ENCODE measurements at places on chromosomes 2 and 18.
A peak's percentile ranks its signal among the peaks of the same experiment; 100 is the strongest.

DNA sequence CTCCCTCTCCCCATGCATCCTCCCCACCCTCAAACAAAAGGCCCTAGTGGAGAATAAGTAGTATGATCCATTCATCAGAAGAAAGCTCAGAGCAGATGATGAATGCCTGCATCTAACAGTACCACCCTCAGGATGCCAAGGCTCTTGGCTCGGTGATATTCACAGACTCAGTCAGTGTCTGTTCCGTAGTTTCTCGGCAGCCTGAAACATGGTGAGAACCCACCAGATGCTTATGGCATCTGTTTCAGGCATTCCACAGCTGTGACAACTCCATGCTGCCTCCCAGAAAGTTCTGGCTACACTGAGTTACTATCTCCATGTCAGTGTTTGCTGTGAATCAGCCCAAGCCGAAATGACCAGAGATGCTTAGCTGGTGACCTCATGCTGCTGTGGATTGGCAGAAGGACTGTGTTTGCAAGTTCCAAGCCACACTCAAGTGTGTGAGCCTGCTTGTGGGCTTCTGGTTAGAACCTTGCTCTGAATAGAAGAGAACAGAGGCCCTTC, 83.9 kb downstream of the WDSUB1 start:
- DNase-seq, result no peak

GRCh38 chr2:38751596-38752410, 642 bp upstream of the SRSF7 start:
- DNase-seq, result no peak

DNA sequence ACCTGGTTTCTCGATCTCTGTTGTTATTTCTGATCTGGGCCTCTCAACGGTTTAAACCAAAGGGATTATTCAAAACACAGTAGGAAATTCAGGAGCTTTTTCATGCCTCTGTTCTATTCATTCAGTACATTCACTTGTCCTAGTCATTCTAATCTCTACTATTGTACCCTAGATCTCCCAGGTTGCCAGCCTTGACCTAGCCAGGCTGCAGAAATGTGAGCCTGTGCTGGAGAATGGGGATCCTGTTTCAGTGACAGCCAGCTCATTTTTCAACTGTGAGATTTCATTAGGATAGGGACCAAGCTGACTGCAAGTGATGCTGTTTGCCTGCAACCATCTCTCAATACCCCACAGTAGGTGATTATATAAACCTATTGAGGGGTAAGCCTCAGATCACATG, 186.2 kb downstream of the CMPK2 start:
- DNase-seq, result no peak

GRCh38 chr2:105102963-105103421, 65.1 kb downstream of the MRPS9 start:
- DNase-seq, result no peak

DNA sequence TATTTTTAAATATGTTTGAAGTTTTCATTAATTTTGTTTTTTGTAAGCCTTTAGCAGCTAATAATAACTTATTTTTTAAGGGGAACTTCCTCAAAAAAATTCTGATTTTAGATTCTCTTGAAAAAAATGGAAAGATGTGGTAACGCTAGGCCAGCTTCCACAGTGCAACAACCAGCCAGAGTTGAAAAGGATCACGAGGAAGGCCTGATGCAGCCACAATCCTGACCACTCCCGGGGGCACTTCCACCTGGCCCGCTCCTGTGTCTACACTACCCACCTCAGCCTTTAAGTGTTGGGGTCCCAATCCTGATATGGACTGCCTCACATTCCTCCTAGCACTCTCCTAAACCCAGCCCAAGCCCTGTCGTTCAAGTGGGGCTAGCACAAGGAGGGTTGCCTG, 101.1 kb downstream of the TMEM17 start:
- DNase-seq, result no peak

GRCh38 chr18:7923105-7923504, 356.0 kb downstream of the PTPRM start:
- DNase-seq, result no peak

DNA sequence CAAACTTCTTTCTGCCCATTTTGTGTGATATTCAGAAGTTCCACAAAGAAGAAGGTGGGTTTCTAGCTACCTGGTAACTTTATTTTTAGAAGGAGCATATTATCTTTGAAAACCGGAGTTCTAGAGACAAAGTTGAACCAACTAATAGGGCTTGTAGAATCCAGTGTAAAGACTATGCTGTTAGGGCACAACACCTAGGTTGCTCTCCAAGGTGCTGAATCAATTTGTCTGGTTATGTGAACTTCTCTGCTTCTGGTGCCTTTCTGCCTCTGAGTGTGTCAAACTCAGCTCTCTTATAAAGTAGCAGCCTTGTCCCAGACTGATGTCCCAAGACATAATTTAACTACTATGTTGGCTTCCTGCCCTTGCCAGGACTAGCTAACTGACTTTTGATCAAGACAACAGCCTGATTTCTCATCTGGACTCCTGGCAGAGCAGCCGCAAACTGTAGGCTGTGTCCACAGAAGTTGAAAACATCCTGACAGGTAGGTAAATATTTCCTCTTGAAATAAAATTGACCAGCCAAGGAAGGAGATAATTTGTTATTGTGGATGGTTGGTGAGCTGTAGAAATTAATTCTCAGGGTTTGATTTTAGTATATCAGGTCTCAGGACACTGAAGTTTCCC, 119.4 kb downstream of the CYRIA start:
- peak; percentile 67 for DNase-seq

- no peak for DNase-seq
Measured at GRCh38 chr18:50401295-50401694, 26.4 kb downstream of the SKA1 start.

DNA sequence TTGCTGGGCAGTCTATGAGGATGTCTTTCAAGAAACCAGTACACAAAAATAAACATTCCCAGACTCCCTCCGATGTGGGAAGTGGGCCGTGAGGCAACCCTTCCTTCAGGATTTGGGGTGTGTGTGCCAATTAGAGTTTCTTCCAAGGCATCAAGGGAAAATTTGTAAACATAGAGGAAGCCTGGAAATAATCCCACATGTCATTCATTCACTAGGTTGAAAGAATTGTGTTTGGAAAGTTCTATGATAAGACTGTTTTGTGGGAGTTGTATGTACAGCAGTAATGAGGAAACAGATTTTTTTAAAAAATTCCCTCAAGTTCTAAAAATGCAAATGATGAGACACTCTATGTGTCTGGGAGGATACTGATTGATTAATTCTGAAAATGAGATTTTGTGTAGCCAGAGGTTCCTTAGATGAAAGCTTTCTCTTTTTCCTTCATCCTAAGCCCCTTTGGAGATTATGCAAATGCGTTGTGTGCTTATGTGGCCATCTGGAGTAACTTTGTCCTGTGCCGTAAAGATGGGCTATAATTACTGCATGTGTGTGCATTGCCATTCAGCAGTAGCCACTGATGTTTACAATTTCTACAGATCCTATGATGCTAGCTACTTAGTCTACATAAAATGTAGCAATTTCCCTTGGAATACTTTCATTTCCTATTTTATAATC, 107.8 kb upstream of the TPO start:
- DNase-seq, result no peak

GRCh38 chr2:60411295-60411694, 142.2 kb downstream of the BCL11A start:
- DNase-seq, result no peak

- no peak for DNase-seq
Measured at GRCh38 chr2:183868707-183869106, 729.6 kb upstream of the ZNF804A start.

DNA sequence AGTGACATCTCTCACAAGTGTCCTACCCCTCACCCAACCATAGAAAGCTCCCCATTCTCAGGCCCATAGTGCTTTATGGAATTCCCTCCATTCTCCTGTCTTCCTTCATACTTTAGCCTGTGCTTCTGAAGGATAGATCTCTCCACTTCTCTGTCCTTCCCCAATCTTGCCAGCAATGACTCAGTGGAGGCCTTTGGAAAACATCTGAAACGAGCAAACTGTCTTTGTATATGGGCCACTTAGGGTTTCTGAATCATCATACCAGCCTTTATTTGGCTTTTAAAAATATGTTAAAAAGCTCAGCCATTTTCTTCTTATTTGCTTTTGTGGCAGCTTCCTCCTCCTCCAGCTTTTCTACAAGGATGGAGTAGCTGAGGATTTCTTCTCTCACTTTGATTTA, 65.6 kb upstream of the ZNF385B start:
- DNase-seq, result no peak

GRCh38 chr2:17416884-17417391, 101.3 kb downstream of the RAD51AP2 start:
- no peak for DNase-seq

GRCh38 chr2:216006164-216006663, 7.1 kb downstream of the MREG start:
- DNase-seq, result peak; percentile 59

DNA sequence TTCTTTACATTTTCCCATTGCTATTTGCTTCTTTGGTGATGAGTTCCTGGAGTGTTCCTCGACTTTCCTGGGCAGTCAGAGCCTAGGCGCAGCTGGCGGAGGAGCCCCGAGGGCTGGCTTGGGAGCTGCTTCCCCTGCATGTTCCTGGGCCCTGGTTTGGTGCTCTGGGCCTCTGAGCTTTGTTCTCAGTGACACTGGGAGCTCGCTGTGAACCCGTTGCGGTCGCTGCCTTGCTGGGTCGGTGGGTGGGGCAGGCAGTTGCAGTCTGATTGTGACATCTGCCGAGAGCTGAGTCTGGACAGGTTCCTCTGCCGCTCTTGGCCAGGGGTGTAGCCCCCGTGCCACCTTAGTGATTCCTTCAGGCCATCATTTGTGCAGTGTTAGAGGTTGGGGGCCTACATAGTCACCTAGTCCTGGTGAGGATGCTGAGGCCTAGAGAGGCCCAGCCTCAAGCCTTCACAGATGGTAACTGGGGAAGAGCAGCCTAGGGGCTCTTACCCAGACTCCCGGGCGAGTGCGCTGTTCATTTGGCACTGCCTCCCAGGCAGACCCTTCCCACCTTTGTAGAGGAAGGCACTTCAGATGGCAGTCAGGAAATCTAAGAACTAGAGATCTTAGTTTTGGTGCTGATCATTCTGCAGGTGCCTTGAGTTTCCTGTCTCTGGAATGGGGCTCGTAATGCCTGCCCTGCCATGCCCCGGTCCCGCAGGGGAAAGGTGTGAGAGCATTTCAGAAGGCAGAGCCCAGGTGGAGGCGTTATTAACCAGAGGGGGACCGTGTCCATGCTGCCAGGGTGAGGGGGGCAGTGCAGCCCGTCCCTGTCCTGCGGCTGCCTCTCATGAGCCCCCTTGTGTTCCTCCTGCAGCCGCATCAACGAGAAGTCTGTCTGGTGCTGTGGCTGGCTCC, 8.4 kb downstream of the ASB1 start:
- no peak for DNase-seq

DNA sequence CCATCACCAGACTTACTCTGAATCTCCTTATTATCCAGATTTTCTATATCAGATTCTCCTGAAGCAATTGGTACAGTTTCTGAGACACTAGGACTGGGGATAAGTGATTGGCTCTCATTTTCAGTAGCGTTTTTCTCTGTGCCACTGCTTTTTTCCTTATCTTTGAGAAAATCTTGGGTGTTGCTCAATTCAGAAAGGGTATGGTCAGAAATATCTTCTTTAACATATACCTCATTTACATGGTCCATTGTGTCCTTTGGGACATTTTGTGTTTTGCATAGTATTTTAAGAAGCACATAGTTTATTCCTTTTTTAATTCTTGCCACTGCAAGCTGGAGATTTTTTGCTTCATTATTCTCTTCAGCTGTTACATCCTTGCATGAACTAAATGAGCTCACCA, 56.6 kb upstream of the SCN9A start:
- no peak for DNase-seq

DNA sequence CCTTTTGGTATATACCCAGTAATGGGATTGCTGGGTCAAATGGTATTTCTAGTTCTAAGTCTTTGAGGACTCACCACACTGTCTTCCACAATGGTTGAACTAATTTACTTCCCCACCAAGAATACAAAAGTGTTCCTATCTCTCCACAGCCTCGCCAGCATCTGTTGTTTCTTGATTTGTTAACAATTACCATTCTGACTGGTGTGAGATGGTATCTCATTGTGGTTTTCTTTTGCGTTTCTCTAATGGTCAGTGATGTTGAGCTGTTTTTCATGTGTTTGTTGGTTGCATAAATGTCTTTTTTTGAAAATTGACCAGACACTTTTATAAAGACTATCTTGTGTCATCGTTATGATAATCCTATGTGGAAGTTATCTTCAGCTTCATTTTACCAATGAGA, 16.0 kb upstream of the ATP8B1 start:
- peak; percentile 10 for DNase-seq

DNA sequence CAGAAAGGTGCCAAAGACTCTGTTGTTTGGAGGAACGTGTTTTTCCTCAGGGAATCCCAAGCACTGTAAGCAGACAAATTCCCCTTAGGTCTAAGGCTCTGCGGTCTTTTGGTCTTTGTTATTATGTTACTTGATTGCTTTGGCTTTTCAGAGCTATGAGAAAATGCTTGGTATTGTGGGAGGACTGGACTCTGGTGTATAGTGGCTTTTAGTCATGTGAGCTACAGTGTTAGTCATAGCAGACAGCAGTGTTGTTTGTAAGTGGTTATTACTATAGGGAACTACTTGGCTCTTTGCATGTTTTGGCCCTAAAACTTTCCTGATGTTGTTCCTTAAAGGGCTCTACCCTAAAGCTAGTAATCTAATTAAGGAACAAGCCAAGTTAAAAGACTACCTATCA, 956.2 kb upstream of the LRATD1 start:
- DNase-seq, result no peak

- DNase-seq, result no peak
Measured at GRCh38 chr18:41121116-41121826, 833.8 kb upstream of the PIK3C3 start.

GRCh38 chr18:43031169-43031568, 84.3 kb downstream of the RIT2 start:
- no peak for DNase-seq

DNA sequence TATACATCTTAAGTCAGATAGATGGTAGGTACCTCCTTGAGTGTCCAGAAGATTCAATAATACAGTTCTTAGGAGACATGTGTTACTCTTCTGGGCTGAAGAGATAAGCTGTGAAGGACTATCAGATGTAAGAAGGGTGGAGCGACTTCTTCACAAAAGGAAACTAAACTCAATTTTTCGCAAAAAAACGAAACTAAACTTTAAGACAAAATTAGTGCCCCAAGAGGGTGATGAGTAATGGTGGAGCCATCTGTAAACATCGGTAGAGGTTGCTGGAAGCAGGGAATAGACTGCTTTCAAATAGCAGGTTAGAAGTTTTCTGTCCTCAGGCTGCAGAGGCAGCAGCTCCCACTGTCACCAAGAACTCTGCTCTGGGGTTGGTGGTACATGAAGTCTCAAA, 111.6 kb upstream of the TACR1 start:
- peak; percentile 89 for DNase-seq

- DNase-seq, result peak; percentile 25
Measured at GRCh38 chr2:74379851-74380789, at the start of gene DCTN1. TSS of gene DCTN1 (minus strand) at chr2:74380311. CDS start at chr2:74380037, 274 bp downstream.

DNA sequence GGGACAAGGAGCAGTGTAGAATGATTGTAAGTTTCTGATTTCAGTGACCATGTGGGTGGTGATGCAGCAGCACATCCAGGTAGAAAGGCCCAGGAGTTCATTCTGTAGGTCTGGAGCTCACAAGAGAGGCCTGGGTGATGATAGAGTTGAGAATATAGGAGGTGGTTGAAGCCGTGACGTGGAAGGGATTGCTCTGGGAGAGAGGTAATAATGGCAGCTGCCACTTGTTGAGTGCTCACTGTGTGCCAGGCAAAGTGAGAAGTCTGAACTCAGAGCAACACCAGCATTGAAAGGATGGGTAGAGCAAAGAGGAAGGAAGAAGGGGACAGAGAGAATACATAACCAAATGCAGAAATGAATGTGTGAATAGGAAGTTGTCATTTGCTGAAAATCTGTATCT, 3.3 kb downstream of the TTLL4 start:
- DNase-seq, result no peak

All from hematopoietic multipotent progenitor cell treated with erythropoietin and hydrocortisone succinate and interleukin-3 and kit ligand, for 8 days (in vitro differentiated cells).